Stimulated activated CD8-positive, alpha-beta memory T cell treated with anti-CD3 and anti-CD28 coated beads, Interleukin-15, amount 100 ng/mL, for 4 hours (primary cell): ENCODE measurements at places on chromosomes 7 and 10.

DNA sequence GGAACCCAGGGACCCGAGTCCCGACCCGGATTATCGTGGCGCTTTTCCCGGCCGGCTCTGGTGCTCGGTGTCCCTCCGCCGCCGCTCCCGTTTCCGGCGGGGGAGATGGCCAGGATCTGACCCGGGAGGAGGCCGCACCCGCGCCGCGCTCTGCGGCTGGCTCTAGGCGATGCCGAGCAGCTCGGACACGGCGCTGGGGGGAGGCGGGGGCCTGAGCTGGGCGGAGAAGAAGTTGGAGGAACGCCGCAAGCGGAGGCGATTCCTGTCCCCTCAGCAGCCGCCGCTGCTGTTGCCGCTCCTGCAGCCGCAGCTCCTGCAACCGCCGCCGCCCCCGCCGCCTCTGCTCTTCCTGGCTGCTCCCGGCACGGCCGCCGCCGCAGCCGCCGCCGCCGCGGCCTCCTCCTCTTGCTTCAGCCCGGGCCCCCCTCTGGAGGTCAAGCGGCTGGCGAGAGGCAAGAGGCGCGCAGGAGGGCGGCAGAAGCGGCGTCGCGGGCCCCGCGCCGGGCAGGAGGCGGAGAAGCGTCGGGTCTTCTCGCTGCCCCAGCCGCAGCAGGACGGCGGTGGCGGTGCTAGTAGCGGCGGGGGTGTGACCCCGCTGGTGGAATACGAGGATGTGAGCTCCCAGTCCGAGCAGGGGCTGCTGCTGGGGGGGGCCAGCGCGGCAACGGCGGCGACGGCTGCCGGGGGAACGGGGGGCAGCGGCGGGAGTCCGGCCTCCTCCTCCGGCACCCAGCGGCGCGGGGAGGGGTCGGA, 593 bp downstream of the CDK13 start:
- no peak for DNase-seq

GRCh38 chr10:80687476-80687789, 149.7 kb downstream of the SH2D4B start:
- DNase-seq, result no peak

DNA sequence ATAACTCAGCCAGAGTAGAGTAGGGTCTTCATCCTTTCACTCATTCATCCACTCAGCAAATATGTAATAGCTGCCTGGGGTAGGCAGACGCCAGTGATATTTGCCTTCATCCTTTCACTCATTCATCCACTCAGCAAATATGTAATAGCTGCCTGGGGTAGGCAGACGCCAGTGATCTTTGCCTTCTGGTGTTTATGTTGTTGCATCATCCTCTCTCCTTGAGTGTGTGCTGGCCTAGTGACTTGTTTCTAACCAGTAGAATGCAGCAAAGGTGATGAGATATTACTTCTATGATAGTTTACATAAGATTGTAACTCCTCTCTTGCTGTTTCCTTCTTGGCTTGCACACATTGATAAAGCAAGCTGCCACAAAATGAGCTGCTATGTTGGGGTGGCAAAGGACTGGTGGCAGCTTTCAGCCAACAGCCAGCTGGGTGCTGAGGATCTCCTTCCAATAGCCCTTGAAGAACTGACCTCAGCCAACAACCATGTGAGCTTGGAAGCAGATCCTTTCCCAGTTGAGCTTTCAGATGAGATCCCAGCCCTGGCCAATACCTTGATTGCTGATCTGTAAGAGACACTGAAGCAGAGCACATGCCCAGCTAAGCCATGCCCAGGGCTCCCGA, 23.2 kb upstream of the MTPN start:
- no peak for DNase-seq

GRCh38 chr7:57425969-57426628, 23.9 kb upstream of the ZNF716 start:
- DNase-seq, result no peak

DNA sequence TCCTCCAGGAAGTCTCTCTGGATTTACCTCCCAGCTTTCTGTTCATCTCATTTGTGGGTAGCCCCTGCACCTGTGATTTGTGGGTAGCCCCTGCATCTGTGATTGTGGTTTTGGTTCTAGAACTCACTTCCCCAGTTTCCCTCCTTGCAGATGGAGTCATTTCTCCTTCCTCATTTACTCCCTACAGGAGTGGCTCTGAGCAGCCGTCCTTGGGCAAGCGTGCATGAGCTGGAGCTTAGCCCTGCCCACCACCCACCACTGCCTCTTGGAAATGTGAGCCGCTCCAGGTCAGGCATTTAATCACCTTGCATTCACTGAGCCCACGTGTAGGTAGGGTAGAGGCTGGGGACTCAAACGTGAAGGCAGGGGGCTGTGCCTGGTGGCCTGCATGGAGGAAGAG, 8.2 kb downstream of the COL26A1 start:
- no peak for DNase-seq

DNA sequence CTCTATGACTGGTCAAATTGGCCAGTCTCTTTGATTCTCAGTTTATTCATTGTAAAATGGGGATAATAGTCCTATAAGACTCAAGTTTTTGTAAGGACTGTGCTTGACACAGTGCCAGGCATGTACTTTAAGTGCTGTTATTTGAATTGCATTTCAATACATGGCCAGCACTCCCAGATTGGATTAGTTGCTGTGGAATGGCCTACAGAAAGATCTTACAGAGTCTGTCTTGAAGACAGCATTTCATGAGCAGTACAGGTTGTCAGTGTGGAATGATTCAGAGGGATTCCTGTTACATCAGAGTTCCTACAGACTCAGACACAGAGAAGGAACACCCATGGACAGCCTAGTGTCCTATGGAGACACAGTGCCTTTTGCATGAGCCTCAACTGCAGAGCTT, 238.1 kb upstream of the BMPER start:
- no peak for DNase-seq

DNA sequence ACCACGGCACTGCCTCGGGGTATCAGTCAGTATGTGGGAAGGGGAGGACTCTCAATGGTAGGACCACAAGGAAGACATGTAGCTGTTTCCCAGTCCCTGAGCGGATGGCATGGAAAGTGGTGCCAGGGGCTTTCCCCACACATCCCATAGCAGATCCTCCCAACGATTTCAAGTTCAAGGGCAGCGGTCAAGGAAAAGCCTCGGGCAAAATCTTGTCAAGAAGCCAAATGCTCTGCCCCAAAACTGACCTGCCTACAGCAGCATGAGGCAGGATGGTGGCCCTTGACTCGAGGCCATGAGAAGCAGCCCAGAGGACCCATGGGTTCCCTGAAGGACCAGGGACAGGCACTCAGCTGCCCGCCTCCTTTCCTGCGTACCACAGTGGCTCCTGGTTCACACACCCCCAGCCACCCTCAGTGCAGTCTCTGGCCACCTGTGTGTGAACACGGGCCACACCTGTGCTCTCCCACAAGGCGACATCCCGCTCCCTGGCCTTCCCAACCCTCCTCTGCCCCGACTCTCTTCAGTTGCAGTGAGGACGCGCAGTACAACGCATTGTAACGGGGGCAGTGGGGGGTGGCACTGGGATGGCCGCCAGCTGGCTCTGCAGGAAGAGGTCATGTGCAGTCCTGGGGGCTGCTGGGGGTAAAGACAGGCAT, 43.6 kb downstream of the CTBP2 start:
- no peak for DNase-seq

GRCh38 chr7:139183878-139184338, 47.1 kb upstream of the UBN2 start:
- DNase-seq, result no peak

DNA sequence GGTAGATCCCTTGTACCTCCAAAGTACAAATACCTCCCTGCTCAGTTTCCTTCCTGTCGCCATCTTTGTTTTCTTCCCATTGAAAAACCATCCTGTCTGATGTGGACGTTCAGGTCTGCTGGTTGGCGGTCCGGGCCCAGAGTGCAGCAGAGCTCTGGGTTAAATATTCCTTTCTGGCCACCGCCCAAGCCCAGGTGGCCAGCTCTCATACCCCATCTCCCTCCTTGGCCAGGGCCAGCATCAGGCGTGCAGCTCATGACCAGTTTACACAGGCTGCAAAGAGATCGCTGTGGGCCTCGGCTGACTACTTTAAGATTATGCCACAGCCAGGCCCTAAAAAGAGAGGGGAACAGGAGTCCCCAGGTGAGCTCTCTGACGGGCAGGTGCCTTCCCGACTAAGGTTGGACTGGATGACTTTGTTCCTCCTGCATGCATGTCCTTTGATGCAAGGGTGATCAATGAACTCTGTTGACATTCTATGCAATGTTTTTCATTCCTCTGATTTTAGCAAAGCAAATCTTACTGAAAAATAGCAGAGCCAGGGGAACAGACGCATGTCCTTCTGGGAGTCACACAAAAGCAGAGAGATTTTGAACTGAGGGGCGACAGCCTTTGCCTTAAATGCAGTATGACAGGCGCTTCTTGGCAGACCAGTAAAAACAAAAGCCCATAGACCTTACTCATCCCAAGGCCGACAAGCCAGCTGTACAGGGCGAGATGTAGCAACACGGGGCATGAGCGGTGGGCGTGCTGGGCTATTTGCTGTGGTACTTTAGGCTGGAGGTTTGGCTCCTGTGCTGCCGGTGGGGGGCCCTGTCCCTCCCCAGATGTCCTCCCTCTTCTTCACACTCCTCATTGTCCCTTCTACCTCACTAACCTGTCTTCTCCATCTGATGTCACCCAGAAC, 33.3 kb upstream of the SH2B2 start:
- DNase-seq, result no peak

- no peak for DNase-seq
Observed at GRCh38 chr7:23685731-23686130, 5.7 kb downstream of the FAM221A start.
